Vein endothelial cell (primary cell): ENCODE measurements at places on chromosomes 3 and 15. TPM values are rescaled to one million over a fixed set of nuclear protein-coding genes. Genes with fewer than 3 reads are reported as not detected.

The KLF15 gene
- total RNA-seq: 1.5 and 1.6 TPM in 2 replicates

The ST8SIA2 gene
- not detected in 2 replicates for total RNA-seq

The FSIP1 gene
- total RNA-seq: 0.98 and 1.3 TPM in 2 replicates

The IL12A gene
- 0.33 and 0.38 TPM in 2 replicates for total RNA-seq

The CLCN2 gene
- total RNA-seq: 4.4 and 4.6 TPM in 2 replicates

The COL7A1 gene
- total RNA-seq: under 0.01 and 0.19 TPM in 2 replicates

The SNX22 gene
- under 0.01 and 0.57 TPM in 2 replicates for total RNA-seq

The PLCD1 gene
- 11.7 and 14.7 TPM in 2 replicates for total RNA-seq

The MORF4L1 gene
- total RNA-seq: 370 and 378 TPM in 2 replicates

The AADACL2 gene
- total RNA-seq: not detected in 2 replicates

The GNB4 gene
- 88.2 and 97.2 TPM in 2 replicates for total RNA-seq

The ITGA11 gene
- 2.4 and 2.6 TPM in 2 replicates for total RNA-seq
